Panc1 (cell line): ENCODE measurements at places on chromosomes 13 and 19.

GRCh38 chr19:50661023-50661422 lies 11.8 kb downstream of the C19orf81 start:
- no peak for DNase-seq

DNA sequence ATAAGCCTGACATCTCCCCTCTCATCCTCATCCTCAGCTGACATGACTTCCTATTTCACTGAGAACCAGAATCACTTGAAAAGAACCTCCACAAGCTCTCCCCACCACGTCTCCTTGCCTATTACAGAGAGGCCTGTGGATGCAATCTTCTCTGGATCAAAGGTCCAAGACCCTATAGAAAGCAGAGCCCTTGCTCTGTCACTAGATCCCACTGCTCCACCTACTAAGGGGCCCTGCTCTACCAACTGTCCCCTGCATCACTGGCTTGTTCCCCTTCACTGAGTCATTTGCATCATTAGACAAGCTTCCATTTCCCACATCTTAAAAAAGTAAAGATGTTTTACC lies 40.8 kb downstream of the RCBTB2 start:
- no peak for DNase-seq

- no peak for DNase-seq
These were observed 9.3 kb upstream of the HIF3A start for GRCh38 chr19:46287585-46287984.

DNA sequence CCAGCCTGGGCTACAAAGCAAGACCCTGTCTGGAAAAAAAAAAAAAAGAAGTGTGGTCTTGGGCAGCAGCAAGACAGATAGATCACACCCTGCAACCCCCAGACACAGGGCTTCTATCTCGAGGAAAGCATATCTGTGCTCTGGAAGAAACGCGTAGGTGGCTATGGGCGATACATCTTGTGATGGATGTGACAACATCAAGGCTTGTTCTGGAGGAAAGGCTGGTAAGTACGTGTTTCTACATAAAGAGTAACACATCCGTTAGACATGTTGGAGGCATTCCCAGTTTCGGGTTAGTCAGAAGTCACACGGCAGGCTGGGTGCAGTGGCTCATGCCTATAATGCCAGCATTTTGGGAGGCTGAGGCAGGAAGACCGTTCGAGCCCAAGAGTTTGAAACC lies 6.6 kb upstream of the DHDH start:
- DNase-seq, result peak; percentile 83
